ENCODE measurements at places on chromosomes 11 and 22.
A peak's percentile ranks its signal among the peaks of the same experiment; 100 is the strongest.

DNA sequence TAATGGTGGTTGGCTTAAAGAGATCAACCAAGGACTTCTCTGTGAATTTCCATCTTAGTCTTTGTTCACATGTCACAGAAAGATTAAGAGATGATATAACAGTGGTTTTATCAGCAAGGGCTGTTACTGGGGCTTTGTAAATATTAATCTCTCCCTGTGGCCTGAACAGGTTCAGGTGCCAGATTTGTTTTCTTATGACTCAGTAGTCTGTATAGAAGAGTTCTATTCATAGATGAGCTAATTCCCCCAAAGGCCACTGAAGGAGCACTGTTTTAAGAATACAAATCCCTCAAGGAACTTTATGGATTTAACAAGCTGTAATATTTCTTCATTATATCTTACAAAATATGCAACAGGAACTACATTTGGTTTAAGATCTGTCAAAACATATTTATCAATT lies 50.4 kb downstream of the TCP11L1 start:
- DNase-seq = no peak

DNA sequence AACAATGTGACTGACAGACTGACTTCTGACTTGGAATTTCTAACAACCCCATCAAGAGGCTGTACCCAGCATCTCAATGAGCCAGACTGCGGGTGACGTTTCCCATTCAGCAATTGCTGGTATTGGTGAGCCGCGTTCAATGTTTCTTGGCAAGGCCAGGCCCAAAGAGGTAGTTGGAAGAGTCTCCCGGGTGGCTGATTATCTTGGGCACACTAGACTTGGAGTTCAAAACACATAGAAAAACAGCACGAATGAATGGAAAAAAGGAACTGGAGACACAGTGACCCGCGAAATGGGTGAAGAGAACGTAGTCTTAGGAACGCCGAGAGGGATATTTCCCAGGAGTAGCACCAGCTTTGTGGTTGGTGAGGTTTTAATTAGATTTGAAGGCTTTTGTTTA lies 115.7 kb downstream of the RPS6KA4 start:
- DNase-seq = no peak

DNA sequence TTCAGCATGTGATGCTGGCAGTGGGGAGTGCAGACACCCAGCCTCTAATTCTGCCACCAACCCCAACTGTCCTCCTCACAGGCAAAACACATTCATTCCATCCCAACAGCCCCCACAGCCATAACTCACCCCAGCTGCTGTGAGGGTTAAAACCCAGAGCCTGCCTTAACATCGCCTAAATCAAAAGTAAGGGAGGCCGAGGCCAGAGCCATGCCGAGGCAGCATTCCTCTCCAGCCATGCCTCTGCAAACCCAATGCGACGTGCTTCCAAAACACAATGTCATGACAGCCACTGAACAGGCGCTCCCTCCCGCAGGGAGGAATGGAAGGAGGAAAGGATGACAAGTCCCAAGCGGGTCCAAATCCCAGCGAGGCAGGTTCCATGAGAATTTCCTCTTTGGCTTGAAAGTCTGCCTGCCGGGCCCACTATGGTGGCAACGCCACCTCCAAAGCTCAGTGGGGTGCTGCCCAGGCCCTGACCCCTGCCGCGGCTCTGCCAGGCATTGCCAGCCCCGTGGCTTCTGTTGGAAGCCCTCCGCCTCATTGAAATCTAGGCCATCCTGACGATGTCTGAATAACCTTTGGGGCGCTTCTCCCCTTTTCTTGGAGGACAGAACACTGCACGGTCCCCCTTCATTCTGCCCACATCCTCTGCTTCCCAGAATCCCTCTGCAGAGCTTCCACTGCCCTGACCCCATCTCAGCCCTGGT lies 472.3 kb downstream of the BRD1 start:
- DNase-seq = no peak

- DNase-seq = peak; percentile 97
Observed at GRCh38 chr22:17931400-17931825, 92.9 kb downstream of the MICAL3 start.

DNA sequence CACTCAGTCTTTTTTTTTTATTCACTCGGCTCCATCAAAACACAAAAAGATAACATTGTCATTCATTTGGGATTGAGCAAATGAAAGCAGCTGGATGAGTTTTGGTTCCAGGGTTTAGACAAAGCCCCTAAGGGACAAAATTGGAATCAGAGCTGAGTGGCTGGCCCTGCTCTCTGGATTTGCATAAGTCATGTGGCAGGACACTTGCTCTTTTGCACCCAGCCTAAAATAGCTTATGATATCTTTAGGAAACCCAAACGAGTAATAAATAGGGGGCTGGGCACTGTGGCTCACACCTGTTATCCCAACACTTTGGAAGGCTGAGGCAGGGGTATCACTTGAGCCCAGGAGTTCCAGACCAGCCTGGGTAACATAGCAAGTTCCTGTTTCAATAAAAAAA lies 11.0 kb upstream of the TMEM121B start:
- DNase-seq = no peak

DNA sequence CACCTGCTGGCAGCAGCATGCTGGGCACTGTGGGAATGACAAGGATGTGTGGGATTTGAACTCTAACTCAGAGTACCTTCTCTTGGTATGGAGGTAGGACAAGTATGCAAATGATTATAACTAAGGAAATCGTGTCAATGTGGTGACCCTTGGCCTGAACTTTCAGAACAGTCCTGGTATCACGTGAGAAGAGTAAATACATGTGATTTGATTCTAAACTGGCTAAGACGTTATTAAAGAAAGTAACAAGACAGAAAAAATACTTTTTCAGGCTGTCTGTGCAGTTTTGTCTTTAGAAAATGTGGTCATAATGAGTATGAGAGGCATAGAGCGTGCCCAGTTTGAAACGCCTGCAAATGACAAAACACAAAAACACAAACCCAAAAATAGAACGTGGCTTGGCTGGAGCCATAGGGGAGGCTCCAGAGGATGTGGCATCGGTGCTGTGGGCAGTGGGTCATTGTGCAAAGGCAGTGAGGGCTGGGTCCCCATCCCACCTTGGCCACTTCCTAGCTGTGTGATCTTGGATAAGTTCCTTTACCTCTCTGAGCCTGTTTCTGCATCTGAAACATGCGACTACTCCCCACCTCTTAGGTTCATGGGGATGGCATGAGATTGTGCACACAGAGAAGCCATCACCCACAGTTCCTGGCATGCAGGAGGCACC lies 18.4 kb upstream of the IL2RB start:
- no peak for DNase-seq

DNA sequence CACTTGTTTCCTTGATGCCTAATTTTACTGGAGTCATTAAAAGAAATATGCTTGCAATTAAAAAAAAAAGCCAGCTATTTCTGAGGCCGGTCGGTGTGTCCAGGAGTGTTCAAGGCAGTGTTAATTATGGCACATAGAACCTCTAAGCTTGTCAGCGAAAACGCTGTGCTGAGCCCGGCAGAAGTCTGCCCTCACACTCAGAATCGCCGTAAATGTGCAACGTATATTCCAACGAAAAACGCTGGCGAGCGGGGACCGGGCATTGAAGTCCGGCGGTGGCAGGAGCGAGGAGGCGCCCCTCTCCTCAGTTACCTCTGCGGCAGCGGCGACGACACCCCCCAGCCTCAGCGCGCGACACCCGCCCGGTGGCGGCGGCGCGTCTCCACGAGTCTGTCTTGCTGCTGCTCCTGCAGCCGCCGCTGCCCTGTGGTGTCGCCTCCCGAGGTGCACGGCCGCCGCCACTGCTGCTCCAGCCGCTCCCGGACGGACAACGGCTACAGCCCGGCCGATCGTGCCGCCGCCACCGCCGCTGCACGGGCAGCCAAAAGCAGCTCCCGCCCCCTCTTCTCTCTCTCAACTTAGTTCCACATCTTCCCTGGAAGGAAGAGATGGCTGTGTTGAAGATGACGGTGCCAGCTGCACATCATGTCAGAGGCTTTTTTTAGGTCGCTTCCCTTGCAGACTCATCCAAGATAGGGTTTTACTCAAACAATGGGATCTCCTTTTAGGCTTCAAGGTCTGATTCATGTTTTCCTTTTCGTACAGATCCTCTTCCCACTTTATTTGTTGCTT lies 56.0 kb downstream of the JAM3 start:
- DNase-seq = no peak

Data from cerebellar cortex (tissue), 1 donor.